Occipital lobe (tissue), 3 donors: ENCODE measurements at places on chromosomes 12 and 14.

GRCh38 chr14:105322791-105323556 is 8.4 kb downstream of the PACS2 start:
- DNase-seq, result no peak

GRCh38 chr14:52950898-52951680 is at the start of gene FERMT2:
FERMT2 (minus strand) TSS chr14:52951050; CDS start chr14:52950568, 482 bp downstream.
- peak; percentile 91 for DNase-seq

DNA sequence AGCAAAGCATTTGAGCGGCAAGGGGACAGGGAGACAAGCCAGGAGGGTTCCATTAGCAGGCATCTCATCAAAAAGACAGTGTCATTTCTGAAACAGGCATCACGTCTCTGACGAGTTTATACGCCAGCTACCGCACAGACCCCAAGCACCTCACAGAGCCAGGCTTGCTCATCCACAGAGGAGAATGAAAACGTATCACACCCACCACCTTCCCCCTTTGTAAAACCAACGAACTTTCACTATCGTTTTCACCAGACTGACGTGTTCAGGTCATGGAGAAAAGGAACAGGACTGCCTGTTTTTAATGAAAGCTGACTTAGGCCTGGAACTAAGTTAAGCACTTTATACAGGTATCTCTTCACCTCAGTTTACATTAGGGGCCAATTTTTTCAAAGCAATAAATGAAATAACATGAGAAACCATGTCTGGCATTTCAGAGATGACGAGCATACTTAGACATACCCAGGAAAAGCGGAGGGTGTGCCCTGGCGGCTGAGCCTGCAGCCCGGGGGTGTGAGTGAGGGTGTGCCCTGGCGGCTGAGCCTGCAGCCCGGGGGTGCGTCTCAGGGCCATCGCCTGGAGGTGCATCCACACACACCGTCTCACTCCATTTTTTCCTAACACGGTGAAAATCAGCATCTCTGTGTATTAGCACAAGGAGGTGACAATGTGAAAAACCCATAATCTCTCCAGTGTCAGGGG is 41.9 kb downstream of the STX2 start:
- DNase-seq, result no peak

- no peak for DNase-seq
Measured at GRCh38 chr12:120932058-120932457, 27.9 kb upstream of the SPPL3 start.

DNA sequence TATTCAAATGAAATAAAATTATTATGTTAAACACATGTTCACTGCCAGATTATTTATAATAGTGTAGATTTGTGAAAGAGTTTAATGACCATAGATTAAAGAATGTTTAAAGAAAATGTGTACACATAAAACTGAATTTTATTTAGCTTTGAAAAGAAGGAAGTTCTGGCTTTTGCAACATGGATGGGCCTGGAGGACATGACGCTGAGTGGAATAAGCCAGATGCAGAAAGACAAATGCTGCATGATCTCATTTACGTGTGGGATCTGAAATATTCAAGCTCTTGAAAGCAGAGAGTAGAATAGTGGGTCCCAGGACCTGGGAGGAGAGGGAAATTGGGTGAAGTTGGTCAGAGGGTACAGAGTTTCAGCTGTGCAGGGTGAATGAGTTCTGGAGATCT is 1261.2 kb downstream of the TMEM121 start:
- no peak for DNase-seq

DNA sequence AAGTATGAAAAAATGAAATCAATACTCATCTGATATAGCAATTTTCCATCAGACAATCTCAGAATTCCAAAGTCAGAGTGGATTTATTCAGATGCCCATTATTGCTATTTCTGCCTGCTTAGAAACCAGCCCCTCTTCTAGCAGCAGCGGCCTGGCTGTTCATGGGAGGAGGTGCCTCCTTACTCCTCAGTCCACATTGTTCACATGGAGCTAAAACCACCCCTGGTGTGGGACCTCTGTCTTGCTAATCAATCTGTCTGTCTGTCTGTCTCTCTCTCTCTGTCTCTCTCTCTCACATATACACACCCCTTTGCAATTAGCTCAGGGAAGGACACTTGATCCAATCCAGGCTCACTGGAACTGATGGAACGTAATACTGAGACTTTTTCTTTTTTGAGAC is 176.1 kb downstream of the APAF1 start:
- no peak for DNase-seq
